ENCODE measurements at places on chromosomes 4 and X.

DNA sequence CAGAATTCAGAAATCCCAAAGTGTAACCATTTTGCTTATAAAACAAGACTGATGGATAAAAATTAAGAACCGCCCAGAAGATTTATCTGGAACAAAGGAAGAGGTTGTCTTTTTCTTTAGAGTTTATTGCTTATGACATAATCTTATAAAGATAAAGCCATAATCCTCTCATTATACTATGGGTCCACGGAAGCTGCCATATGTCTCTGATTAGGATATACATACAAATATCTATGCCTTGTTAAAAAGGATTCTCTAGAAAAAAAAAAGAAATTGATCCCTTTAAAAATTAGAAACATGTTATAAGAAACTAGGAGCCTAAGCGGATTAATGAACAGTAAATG lies 70.5 kb downstream of the RELL1 start:
- no peak for DNase-seq

GRCh38 chr4:167642250-167642649 lies 408.0 kb upstream of the SPOCK3 start:
- DNase-seq: no peak

GRCh38 chr4:128285085-128285997 lies 2.3 kb downstream of the PGRMC2 start:
- DNase-seq: no peak

GRCh38 chr4:183398298-183399125 lies 45.9 kb upstream of the CDKN2AIP start:
- peak; percentile 46 for DNase-seq

DNA sequence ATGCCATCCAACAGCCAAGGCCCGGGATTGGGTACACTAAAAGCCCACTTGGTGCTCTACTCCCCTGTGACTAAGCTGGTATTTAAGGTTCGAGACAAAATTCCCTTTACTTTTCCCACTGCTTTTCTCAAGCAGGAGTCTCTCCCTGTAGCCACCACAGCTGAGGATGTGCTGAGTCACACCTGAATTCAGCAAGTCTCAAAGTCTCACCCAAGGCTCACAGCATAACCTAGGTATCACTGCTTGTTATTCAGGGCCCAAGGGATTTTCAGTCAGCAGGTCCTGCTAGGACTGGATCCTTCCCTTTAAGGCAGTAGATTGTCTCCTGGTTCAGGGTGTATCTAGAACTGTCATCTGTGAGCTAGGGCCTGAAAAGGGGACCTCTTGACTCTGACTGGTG lies 39.2 kb downstream of the FMR1NB start:
- no peak for DNase-seq

- DNase-seq: no peak
Measured at GRCh38 chr4:85966373-85966772, 393.5 kb downstream of the MAPK10 start.

DNA sequence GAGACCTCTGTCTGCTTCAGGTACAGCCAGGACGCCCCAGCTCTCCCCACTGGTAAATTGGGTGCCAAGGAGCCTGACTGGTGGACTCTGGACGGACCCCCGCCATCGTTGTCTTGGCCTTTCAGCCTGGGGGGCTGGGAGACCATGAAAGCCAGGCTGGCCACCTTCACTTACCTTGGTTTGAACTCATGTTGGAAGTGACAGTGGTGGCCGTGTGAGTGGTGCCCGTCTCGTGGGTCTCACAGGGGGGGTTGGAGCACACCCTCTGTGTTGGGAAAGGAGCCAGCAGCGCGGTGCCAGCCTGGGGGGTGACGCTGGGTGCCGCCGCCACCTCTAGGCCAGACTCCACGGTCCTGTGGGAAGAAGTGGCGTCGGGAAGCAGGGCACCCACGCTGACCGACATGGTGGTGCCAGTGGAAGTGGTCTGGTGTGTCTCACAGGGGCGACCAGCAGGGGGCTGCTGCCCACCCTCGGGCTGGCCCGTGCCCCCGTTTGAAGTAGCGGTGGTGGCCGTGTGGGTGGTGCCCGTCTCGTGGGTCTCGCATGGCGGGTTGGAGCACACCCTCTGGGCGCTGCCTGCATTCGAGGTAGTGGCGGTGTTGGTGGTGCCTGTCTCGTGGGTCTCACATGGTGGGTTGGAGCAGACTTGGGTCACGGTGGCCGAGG lies 9.6 kb upstream of the RENBP start:
- DNase-seq: no peak

- no peak for DNase-seq
Measured at GRCh38 chr4:4560136-4560535, 18.3 kb upstream of the STX18 start.
